ENCODE measurements at places on chromosomes 13 and 19.

DNA sequence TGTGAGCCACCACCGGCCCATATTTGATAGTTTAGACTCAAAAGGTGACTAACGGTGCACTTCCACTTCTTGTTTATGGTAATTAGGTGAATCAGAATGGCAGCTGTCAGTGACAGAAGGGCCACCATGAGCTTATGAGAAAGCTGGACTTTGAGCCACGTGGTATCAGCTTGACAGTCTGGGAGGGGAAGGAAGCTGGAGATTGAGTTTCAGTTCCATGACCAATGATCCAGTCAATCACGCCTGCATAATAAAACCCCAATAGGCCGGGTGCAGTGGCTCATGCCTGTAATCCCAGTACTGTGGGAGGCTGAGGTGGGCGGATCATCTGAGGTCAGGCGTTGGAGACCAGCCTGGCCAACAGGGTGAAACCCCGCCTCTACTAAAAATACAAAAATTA is 8.2 kb downstream of the EID2B start:
- no peaks in the 10 kb centered on the region for H3K36me3 ChIP-seq
- H3K4me1 ChIP-seq = peaks cover 13% of the 10 kb centered on the region
- H3K4me3 ChIP-seq = no peak overlapping the region
- DNase-seq = no peak
- no peaks in the 10 kb centered on the region for H3K27me3 ChIP-seq

DNA sequence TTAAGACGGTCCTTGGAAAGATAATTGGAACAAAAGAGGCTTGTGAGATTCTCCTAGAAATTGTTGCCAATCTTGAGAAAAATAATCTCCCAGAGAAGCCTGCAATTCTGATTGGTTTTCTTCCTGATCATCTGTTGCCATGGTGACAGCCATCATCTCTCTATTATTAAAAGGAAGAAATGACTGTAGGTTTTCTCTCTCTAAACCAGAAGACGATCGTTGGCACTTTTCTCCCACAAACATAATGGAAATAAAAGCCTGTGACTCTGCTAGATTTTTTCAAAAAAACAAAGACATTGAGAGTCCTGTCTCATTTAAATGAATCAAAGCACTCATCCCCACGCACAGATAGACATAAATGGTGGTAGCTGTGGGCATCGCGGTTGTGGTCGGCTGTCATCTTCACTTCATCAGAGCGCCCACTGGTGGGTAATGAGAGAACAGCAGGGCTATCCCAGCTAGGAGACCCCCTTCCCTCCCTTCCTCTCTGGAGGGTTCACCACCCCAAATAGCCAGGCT is 21.7 kb upstream of the CALM3 start:
- peak; percentile 47 for DNase-seq
- H3K36me3 ChIP-seq = no peaks in the 10 kb centered on the region
- H3K4me1 ChIP-seq = peaks cover 28% of the 10 kb centered on the region
- no peak overlapping the region for H3K27ac ChIP-seq

DNA sequence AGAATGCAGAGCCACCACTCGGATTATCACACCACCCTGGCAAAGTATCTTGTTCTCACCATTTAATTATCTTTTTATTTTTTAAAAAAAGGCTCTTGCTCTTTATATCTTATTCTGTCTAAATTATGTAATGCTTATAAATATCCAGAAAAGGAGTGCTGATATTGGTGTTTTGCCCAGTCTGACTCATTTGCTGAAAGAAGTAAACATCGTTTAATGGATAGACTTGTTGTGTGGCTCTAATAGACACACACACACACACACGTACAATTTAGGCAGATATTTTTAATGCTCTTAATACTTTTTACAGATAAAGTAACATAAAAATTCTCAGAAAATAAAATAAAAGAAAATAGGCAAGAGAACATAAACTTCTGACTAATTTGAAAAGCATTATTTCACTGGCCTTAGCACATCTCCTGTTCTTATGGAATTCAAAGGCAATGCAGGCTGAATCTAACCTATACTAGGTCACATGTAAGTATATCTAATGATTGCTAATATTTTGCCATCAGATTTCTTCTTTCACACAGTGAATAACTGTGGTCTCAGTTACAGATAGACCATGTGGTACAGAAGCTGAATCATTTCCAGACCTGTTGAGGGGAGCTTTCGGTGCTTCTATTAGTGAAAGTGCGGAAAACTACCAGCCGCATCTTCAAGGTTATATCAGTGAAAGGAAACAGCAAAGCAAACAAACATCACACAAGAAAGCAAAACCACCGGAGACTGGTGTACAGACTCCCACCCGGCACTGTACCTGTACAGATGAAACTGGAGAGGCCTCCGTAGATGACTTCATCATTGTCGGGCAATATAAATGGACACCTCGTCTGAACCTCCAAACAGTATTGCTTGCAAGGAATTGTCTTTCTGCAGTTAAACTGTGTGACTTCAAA is 642.1 kb upstream of the ARGLU1 start:
- H3K27ac ChIP-seq = no peak overlapping the region
- H3K4me1 ChIP-seq = no peaks in the 10 kb centered on the region
- H3K36me3 ChIP-seq = no peaks in the 10 kb centered on the region
- H3K4me3 ChIP-seq = no peak overlapping the region

GRCh38 chr13:109698779-109699178 is 87.6 kb downstream of the IRS2 start:
- no peak for DNase-seq
- no peak overlapping the region for H3K4me3 ChIP-seq
- no peaks in the 10 kb centered on the region for H3K36me3 ChIP-seq
- peaks cover under 1% of the 10 kb centered on the region for H3K27me3 ChIP-seq
- peaks cover 5% of the 10 kb centered on the region for H3K4me1 ChIP-seq

DNA sequence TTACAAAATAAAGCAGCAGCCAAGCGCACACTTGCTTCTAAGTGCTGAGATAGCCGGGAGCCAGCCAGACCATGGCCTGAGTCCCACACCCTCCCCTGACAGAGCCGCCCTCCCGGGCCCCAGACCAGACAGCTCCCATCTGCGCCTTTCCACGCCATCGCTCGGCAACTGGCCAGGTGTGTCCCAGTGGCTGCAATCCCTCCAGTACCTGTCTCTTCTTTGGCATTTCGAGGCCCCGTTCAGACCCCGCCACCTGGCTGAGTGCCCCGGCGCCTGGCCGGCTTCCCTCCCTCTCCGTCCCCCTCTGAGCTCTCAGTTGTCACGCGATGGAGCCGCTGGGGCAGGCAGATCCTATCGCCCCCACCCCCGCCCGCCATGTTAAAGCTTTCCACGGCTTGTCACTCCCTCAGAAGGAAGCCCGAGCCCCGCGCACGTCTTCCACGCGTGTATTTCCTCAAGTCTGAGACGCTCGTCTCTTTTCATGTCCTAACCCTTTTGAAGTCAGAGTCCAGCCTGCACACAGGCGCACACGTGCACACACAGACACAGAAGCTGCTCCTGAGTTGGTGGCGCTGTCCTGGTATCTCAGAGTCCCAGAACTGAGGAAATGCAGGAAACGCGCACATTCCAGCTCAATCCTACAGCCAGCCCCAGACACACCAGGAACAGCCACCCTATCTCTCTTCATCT is 7.9 kb downstream of the MLLT1 start:
- H3K27me3 ChIP-seq = no peaks in the 10 kb centered on the region
- DNase-seq = no peak
- H3K4me3 ChIP-seq = no peak overlapping the region
- peaks cover 18% of the 10 kb centered on the region for H3K36me3 ChIP-seq
- H3K4me1 ChIP-seq = peaks cover 40% of the 10 kb centered on the region
- H3K27ac ChIP-seq = no peak overlapping the region
